ENCODE measurements at places on chromosomes 16 and 17. TPM values are rescaled to one million over a fixed set of nuclear protein-coding genes. Genes with fewer than 3 reads are reported as not detected.
A peak's percentile ranks its signal among the peaks of the same experiment; 100 is the strongest.

DNA sequence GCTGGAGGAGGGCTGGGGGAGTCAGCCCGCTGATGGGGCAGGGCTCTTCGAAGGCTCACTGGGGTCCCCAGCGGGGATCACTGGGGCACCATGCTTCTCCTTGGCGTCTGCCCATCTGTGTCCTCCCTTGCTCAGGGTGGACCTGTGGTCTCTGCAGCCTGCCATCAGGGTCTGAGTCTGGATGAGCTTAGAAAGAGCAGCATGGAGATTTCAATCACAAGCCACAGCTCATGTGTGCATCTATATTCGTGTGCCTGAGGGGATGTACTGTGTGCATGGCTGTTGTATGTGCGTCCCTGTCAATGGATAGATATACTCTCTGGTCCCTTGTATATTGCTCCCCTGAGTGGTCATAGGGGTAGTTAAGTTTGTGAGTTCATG lies 126.6 kb upstream of the SDK2 start:
- H3K4me1 ChIP-seq: no peaks in the 10 kb centered on the region
- DNase-seq: no peak
- H3K36me3 ChIP-seq: no peaks in the 10 kb centered on the region
- H3K4me3 ChIP-seq: no peak overlapping the region

GRCh38 chr16:56281249-56281805 lies 90.0 kb downstream of the GNAO1 start:
- DNase-seq: no peak
- no peaks in the 10 kb centered on the region for H3K36me3 ChIP-seq
- H3K4me1 ChIP-seq: no peaks in the 10 kb centered on the region
- no peaks in the 10 kb centered on the region for H3K27me3 ChIP-seq
- H3K4me3 ChIP-seq: no peak overlapping the region

DNA sequence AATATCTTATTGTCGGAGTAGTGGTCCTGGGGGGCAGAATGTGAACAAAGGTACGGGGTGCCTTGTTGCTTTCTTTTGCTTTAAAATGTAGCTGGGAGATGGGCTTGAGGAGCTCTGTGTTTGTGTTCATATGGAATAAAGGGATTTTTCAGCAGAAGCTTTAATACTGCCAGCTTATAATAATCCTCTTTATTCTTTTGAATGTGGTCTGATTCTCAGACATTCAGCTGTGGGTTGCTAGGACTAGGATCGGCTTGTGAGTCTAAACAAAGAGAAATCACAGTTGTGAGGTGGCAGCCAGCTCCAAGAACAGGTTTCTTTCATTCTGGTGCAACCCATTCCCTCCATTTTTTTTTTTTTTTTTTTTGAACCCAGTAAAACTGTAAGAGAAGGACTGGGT lies 7.2 kb downstream of the MRPL58 start:
- no peaks in the 10 kb centered on the region for H3K4me1 ChIP-seq
- peaks cover 3% of the 10 kb centered on the region for H3K36me3 ChIP-seq
- H3K27ac ChIP-seq: no peak overlapping the region
- DNase-seq: no peak
- no peak overlapping the region for H3K4me3 ChIP-seq

- no peaks in the 10 kb centered on the region for H3K27me3 ChIP-seq
- H3K4me1 ChIP-seq: peaks cover 8% of the 10 kb centered on the region
- no peaks in the 10 kb centered on the region for H3K36me3 ChIP-seq
- H3K27ac ChIP-seq: peak overlapping the region; percentile 69
Observed at GRCh38 chr17:83189044-83190003, 109.9 kb downstream of the METRNL start.

GRCh38 chr17:12472252-12473173 lies 193.2 kb upstream of the MYOCD start:
- no peaks in the 10 kb centered on the region for H3K27me3 ChIP-seq
- no peak for DNase-seq
- H3K27ac ChIP-seq: no peak overlapping the region

- H3K27me3 ChIP-seq: no peaks in the 10 kb centered on the region
- H3K36me3 ChIP-seq: no peaks in the 10 kb centered on the region
- peaks cover 6% of the 10 kb centered on the region for H3K4me1 ChIP-seq
- H3K4me3 ChIP-seq: no peak overlapping the region
- no peak for DNase-seq
Observed at GRCh38 chr17:74042744-74043486, 160.6 kb upstream of the RPL38 start.

DNA sequence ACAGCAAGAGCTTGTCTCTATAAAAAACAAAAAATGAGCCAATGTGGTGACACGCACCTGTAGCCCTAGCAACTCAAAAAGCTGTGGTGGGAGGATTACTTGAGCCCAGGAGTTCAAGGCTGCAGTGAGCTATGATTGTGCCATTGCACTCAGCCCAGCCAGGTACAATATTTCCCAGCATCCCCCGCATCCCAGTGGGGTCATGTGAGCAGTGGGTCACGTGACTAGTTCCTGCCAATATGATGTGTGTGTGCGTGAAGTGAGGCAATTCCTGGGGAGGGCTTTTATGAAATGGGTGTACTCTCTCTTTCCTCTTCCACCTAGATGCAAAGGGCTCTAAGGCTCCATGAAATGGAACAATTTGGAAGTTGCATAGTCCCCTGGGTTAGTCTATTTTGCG lies 81.3 kb downstream of the GSG1L start:
- no peaks in the 10 kb centered on the region for H3K4me1 ChIP-seq
- no peaks in the 10 kb centered on the region for H3K27me3 ChIP-seq
- H3K27ac ChIP-seq: no peak overlapping the region
- no peak overlapping the region for H3K4me3 ChIP-seq
- DNase-seq: no peak
- H3K36me3 ChIP-seq: no peaks in the 10 kb centered on the region

DNA sequence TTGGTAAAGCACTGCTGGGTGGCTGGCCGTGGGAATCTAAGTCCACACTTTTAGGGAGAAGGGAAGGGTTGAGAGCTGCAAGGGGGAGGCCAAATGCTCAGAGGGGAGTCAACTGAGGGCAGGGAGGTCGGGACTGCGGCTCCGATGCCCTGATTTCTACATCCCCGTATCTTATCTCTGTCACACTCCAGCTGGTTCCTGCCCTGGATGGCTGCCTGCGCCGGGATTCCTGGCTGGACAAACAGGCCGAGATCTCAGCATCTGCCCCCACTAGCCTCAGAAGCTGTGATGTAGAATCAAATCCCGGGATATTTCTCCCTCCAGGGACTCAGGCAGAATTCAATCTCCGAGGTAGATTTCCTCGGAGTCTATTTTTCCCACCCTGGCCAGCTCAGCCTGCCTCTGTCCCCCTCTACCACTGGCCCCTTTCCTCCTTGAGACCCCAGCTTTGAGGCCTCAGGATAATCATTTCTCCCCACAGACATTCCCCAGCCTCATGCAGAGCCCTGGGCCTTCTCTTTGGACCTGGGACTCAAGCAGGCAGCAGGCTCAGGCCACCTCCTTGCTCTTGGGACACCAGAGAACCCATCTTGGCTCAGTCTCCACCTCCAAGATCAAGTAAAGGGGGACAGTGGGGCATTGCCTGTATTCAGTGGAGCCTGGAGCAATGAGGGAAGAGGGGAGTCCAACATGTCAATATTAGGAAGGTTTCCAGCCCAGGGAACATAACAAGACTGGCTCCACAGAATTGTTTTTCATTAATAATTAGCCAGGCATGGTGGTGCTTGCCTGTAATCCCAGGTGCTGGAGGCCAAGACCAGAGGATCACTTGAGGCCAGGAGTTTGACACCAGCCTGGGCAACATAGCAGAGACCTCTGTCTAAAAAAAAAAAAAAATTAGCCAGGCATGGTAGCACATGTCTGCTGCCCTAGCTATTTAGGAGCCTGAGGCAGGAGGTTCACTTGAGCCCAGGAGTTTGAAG lies 1.8 kb downstream of the SHBG start:
- no peak overlapping the region for H3K27ac ChIP-seq
- H3K27me3 ChIP-seq: no peaks in the 10 kb centered on the region
- H3K4me3 ChIP-seq: no peak overlapping the region
- no peak for DNase-seq
- no peaks in the 10 kb centered on the region for H3K36me3 ChIP-seq

DNA sequence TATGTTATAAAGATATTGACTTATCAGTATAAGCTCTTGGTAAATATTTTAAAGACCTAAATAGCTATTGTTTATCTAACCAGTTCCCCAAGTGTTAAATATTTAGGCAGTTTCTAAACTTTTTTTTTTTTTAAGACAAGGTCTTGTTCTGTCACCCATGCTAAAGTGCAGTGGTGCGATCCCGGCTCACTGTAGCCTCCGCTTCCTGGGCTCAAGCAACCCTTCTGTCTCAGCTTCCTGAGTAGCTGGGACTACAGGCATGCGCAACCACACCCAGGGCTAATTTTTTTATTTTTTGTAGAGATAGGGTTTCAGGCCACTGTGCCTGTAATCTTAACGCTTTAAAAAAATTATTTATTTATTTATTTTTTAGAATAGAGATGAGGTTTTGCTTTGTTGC lies 43.5 kb downstream of the SNX29 start:
- H3K4me3 ChIP-seq: no peak overlapping the region
- no peak overlapping the region for H3K27ac ChIP-seq
- peaks cover 15% of the 10 kb centered on the region for H3K4me1 ChIP-seq

DNA sequence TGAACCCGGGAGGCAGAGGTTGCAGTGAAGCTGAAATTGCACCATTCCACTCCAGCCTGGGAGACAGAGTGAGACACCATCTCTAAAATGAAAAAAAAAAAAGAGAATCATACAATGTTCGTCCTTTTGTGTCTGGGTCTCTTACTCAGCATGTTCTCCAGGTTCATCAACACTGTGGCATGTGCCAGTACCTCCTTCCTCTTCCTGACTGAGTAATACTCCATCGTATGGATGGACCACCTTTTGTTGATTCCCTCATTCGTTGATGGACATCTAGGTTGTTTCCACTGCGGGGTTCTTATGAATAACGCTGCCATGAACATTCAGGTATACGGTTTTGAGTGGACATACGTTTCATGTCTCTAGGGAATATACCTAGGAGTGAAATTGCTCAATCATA lies 4.1 kb upstream of the HS3ST6 start:
- H3K36me3 ChIP-seq: no peaks in the 10 kb centered on the region
- H3K4me3 ChIP-seq: no peak overlapping the region
- H3K4me1 ChIP-seq: peaks cover 3% of the 10 kb centered on the region
- no peak overlapping the region for H3K27ac ChIP-seq
- DNase-seq: no peak

- H3K36me3 ChIP-seq: peaks cover 1% of the 10 kb centered on the region
- no peaks in the 10 kb centered on the region for H3K4me1 ChIP-seq
- no peak overlapping the region for H3K27ac ChIP-seq
Observed at GRCh38 chr17:57868007-57868909, 18.4 kb upstream of the MRPS23 start.

DNA sequence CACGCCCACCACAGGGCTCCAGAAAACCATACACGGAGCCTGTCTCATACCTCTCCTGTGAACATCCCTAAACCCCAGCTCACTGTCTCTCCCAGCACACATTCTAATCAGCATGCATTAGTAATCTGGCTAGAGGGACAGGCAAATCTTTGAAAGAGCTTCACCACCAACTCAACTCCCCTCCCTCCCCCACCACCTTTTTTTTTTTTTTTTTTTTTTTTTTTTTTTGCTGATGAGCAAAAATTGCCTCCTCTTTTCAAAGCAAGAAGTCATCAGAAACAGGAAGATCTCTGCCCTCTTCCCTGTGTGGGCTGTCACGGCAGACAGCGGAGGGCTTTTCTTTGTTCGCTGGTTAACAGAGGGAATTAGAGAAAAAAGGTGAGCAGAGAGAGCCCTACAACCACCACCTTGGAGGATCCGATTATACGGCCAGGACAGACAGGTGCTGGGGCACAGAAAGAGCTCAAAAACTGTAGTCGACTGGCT lies 19.9 kb downstream of the GAS7 start:
- H3K4me3 ChIP-seq: no peak overlapping the region

- no peak overlapping the region for H3K27ac ChIP-seq
- H3K27me3 ChIP-seq: 0 out of 2 replicates have a peak, but pooled peaks cover 1% of the 10 kb centered on the region
- no peak overlapping the region for H3K4me3 ChIP-seq
- no peaks in the 10 kb centered on the region for H3K36me3 ChIP-seq
Observed at GRCh38 chr17:48439875-48440505, 10.0 kb upstream of the SKAP1 start.

RAC3 gene
- total RNA-seq: 96.7 TPM

GRAPL gene
- not detected for total RNA-seq

CMTM2 gene
- total RNA-seq: not detected

ACSM3 gene
- total RNA-seq: 6.9 TPM

CCL8 gene
- not detected for total RNA-seq

NUTF2 gene
- total RNA-seq: 239 TPM

CIBAR2 gene
- not detected for total RNA-seq

WWP2 gene
- 39.7 TPM for total RNA-seq

AANAT gene
- total RNA-seq: not detected

EXOC3L1 gene
- total RNA-seq: 0.72 TPM

Measured in Caco-2 (cell line).